ENCODE measurements at places on chromosomes 16 and 17.

DNA sequence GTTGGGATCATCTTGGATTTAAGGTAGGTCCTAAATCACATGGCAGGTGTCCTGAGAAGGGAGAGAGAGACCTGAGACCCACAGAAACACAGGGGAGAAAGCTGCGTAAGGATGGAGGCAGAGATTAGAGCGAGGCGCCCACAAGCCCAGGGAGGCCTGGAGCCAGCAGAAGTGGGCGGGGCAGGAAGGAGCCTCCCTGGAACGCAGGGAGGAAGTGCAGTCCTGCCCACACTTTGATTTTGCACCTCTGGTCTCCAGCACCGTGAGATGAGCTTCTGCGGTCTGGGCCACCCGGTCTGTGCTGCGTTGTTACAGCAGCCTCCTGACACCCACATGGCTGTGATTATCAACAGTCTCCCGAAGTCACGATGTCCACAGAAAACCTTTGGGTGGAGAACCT, 6.4 kb downstream of the DNASE1L2 start:
- no peak for DNase-seq

- no peak for DNase-seq
Measured at GRCh38 chr16:60821661-60822060, 1214.6 kb downstream of the CDH8 start.

DNA sequence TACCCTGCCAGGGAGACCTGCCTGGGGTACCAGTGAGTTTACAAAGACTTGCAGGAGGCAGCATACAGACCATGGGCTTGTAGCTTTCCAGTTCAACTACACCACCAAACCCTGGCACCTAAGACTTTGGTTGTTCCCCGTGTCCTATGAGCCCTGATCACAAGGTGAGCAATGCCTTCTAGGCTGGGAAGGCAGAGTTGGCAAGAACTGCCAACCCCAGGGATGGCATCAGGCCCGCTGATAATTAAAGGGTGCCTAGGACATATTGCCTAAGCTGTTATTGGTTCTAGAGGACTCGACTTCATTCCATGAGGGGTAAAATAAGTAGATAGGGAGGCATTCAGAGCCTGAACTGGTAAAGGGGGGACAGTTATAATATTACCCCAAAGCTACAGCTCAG, 41.3 kb downstream of the CDH13 start:
- DNase-seq: no peak

- no peak for DNase-seq
Measured at GRCh38 chr16:12182212-12182611, 205.7 kb downstream of the SNX29 start.

DNA sequence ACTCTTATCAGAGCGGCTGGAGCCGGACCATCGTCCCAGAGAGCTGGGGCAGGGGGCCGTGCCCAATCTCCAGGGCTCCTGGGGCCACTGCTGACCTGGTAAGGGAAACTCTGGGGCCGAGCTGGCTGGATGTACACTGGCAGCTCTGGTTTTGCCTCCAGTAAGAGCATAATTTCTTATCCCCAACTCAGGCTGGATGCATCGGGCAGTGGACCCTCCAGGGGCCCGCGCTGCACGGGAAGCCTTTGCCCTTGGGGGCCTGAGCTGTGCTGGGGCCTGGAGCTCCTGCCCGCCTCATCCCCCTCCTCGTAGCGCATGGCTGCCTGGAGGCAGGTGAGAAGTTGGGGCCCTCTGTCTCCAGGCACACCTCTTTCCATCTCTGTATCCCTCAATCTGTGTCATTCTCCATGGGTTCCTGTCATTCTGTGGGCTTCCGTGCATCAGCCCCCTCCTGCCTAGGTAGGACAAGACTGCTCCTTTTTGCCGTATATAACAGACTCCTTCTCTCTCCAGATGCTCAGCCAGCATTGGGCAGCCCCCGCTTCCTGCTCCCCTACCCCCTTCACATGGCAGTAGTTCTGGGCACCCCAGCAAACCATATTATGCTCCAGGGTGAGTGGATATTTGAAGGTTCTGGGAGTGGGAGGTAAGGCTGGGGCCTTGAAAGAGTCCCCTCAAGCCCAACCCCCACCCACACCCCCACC, 9.4 kb upstream of the TMEM88 start:
- no peak for DNase-seq

DNA sequence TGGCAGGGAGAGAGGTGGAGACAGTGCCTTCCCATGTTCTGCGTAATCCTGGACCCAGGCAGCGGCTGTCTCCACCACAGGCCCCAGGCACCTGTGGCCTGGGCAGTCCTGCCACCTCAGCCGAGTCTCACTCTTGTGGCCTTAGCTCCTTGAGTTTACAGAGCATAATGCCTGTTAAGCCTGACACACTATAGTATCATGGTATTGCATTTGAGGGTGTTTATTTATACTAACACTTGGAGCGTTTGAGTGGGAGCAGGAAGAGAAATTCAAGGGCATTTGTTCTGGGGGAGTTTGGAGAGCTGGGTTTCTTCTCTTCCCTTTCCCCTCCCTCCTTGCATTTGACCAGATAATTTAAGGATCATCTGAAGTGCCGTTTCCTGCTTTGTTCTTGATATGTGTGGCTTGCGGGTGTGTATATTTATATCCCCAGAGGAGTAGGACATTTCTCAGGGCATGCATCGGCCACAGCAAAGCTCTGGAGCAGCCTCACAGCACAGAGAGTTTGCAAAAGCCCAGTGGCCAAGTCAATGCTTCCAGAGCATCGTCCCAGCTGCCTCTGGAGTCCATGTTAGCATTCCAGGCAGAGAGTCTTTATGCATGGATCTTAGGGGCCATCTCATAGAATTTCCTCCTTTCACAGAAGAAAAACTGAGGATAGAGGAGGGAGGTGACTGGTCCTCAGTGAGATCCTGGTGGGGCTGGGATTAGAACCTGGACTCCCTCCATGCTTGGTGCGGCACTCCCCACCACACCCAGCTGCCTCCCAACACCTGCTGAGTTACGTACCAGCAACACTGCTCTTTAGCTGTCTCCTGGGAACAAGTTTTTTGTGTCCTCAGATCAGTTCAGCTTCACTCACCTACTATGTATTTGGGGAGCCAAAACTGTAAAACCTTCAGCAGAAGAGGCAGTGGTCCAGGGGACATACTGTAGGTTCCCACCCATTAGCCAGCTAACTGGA, 222.8 kb downstream of the CCDC182 start:
- DNase-seq: no peak

GRCh38 chr17:21201298-21201595, 12.7 kb downstream of the TMEM11 start:
- DNase-seq: peak; percentile 14

DNA sequence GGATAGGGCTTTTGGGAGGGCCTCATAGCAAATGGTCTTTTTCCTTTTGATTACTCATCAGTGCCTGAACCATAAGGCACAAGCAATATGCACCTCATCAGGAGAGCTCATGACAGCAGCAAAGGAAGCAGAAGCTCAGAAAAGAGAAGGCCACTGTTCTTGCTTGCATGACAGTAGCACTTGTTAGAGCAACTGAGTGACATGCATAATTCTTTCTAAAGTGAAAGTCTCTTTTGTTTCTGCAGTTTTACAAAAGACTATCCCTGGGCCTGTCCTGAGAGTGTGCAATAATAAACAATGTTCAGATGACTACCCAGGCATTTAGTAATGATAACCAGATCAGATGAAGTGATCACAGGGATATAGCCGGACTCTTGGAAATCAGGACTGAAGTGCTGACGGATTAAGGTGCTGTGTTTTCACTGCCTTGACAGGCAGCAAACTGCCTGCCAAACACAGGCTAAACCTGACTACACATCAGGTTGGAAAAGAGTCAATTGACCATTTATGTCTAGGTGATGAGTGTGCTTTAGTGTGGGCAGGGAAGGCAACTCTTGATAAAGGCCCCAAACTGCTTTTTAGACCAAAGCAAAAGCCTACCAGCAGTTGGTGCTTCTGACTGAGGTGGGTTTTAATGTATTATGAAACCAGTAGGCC, 1860.3 kb downstream of the TP53TG3F start:
- no peak for DNase-seq

- DNase-seq: peak; percentile 89
Measured at GRCh38 chr17:1460233-1460632, 4.2 kb upstream of the CRK start.

- DNase-seq: no peak
Measured at GRCh38 chr17:59512844-59513385, 52.5 kb upstream of the DHX40 start.

DNA sequence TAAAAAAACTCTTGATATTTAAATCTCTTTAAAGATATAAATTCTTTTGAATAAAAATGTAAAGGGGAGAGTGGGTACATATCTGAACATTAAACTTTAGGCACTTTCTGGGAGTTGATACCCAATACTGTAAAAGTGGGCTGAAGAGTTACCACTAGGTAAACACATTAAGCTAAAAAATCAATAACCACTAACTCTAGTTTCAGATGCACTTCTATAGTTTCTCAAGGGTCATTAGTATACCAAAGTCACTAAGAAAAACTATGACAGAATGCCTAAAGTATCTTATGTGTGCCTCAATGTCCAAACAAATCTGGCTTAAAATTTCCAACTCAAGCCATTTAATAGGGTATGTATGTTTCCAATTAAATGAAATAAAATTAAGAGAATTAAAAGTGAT, 13.1 kb upstream of the CFDP1 start:
- no peak for DNase-seq

DNA sequence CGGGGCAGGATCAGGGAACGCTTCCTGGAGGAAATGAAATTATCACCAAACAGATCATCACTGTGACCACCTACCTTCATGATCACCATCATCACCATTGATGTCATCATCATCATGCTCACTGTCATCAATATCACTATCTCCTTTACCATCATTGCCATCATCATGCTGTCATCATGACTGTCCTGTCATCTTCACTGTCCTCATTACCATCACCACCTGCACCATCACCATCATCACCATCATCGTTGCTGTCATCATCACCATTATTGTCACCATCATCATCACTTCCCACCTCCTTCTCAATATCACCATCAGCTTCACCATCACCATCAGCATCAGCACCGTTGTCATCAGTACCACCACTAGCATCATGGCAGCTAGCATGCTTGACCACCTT, 65.3 kb downstream of the NTN1 start:
- no peak for DNase-seq

DNA sequence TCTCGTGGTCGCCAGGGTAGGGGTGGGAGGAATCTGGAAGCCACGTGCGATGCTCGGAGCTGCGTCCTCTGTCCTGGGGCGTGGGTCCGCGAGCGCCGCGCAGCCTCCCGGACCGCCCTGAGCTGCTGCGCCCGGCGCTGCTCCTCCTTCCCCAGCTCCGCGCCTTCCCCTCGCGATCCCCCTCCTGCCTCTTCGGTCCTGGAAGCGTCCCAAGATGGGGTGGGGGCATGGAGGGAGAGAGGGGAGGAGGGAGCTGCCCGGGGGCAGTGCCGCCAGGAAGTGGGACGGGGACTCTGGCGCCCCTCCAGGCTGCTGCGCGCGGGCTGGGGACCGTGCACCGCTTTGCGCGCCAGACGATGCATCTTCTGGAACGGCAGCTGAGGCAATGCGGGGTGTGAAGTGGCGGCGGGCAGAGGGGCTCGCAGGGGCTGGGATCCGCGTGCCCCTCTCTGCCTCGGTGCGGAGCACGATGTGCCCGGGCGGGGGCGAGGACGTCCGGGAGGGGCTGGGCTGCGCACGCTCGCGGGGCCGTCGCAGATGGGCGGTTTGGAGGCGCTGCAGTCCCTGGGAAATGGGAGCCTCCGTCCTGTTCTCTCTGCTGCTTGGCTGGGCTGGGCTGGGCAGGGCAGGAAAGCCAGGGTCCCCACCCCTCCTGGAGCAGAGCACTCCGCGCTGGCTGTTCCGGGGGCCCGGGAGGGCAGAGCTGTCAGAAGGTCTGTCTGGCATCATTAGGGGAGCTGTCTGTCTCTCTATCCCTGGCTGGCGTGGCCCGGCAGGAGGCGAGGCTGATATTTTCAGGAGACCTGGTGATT, 388.0 kb downstream of the SEC14L1 start:
- no peak for DNase-seq

- DNase-seq: no peak
Measured at GRCh38 chr16:20681821-20682760, 15.4 kb downstream of the ACSM1 start.
